ENCODE measurements at places on chromosomes 4 and X. TPM values are rescaled to one million over a fixed set of nuclear protein-coding genes. Genes with fewer than 3 reads are reported as not detected.

SLC7A11 gene
- 1.1 TPM for total RNA-seq

DNA sequence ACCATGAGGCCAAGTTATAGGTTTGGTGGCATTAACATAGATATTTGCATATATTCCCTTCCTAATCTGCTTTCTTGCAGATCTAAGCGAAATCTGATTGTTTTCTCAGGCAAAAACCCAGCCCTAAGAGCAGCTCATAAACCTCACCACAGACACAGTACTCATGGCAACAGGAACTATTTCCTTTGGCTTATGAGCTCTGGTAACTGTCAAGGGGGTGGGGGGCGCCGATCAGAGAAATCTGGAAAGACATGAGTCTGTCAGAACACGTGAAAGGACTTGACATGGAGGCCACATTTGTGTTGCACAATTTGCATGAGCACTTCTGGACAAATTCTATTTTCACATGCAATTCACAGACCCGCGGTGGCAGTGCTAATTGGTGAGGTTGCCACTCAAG is 83.7 kb downstream of the MGST2 start:
- no peak for DNase-seq

- peak; percentile 58 for DNase-seq
These were observed 851 bp downstream of the POLR2B start for GRCh38 chr4:56979421-56980072.

- no peak for DNase-seq
These were observed 2.9 kb upstream of the PPP4R3C start for GRCh38 chrX:27466051-27466450.

GJB1 gene
- total RNA-seq, result not detected

SHROOM3 gene
- not detected for total RNA-seq

DNA sequence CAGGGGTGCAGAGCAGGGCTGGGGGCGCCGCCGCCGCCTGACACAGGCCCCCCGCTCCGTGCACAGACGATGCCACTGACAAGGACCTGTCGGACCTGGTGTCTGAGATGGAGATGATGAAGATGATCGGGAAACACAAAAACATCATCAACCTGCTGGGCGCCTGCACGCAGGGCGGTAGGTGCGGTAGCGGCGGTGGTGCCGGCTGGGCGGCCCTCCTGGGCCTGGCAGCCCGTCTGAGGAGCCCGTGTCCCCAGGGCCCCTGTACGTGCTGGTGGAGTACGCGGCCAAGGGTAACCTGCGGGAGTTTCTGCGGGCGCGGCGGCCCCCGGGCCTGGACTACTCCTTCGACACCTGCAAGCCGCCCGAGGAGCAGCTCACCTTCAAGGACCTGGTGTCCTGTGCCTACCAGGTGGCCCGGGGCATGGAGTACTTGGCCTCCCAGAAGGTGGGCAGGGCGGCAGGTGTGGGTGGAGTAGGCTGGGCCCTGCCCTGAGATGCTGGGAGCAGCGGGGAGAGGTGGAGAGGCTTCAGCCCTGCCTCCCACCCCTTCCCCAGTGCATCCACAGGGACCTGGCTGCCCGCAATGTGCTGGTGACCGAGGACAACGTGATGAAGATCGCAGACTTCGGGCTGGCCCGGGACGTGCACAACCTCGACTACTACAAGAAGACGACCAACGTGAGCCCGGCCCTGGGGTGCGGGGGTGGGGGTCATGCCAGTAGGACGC is 12.6 kb downstream of the FGFR3 start:
- no peak for DNase-seq

GLRA3 gene
- total RNA-seq, result not detected

RASSF6 gene
- total RNA-seq, result 0.19 TPM

DNA sequence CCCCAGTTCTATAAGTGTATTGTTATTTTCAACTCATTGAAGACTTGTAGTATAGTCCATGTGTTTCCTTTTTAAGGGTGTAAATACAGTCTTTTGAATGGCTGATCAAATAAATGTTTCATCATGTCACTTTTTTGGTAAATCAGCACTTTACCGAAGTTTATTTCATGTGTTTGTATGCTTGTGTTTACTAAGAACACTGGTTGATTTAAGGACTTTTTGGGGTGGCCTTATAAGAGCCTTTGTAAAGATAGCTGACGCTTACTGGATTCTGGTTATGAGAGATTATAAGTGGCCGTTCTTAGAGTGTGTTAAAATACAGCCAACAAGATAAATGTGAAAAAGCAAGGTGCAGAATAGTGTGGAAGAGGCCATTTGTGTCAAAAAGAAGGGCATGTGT is 2.6 kb downstream of the UBE2K start:
- no peak for DNase-seq

IRF2 gene
- total RNA-seq, result 84.3 TPM

UCHL1 gene
- not detected for total RNA-seq

- DNase-seq, result no peak
These were observed 208.2 kb downstream of the AFAP1 start for GRCh38 chr4:7731437-7731836.

DNA sequence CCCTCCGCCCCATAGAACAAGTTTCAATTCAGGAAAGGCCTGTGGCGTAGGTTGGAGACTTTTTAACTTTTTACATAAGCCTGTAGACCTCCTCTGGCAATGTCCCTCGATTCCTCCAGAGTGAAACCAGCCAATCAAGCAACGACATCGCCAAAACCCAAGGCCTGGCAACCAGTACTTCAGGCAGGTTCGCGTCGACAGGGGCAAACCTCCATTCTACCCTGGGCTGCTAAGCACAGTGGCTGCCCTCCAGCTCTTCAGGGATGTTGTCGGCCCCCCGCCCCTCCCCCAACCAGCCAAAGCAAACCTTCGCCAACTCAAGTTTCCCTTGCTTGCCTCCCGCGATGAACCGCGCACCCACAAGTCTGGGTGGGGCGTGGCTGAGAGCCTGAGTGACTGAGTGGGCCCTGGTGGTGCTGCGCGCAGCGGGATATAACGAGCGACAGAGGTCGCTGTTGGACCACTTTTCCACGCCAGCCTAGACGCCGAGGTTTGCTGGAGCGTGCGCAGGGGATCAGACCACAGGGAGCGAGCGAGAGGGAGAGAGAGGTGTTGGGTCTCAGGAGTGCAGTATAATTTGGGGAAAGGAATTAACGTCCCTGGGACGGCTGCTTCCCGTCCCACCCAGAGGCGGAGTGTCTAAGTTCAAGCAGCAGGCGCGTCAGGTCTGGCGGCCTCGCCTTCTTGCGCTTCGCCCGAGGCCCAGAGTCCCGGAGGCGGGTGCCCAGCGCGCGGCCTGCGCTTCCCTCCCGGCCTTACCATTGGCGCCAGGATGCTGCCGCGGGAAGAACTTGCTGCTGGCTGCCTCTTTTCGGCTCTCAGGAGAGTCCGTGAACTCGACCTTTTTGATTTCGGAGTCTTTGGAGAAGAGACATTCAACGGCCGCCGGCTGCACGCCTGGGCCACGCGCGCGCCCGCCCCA is 9.0 kb upstream of the PITX2 start:
- no peak for DNase-seq

- DNase-seq, result no peak
These were observed 147.7 kb downstream of the DCK start for GRCh38 chr4:71141125-71141524.

DNA sequence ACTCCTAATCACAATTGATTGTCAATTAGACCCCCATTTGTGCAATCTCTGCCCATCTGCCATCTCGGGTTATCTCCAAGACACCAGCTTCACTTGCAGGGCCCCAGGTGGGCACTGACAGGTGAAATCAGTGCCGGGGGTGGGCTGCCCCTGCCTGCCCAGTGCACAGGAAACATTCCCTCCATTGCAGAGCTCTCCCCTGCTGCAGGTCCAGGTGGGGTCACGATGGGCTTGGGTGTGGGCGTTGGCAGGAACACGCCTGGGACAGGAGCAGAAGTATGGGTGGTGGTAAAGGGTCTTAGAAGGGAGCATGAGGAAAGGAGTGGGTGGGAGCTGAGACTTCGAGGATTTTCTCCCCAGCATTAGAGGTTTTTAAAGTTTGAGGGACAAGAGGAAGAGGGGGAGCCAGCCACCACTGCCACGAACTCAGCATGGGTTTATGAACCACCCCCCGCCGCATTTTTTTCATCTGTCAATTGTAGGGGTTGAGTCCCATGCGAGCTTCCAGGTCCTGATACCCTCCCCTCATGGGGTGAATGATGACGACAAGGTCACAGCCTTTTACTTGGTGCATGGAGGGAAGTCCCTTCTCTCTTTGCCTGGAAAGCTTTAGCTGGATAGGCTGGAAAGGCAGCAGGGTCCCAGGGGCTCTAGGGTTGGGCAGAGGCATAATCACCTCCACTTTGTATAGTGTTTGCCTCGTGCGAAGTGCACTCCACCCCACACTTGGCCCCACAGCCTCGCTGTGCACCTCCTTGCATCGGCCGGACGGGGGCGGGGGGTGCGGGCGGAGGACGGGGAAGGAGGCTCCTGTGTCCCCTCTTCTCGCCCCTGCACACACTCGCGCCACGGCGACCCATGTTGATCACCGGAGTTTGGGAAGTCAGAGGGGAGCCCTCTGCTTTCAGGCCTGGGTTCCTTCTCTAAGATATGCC is 3.5 kb upstream of the NKX1-1 start:
- DNase-seq, result no peak

GRCh38 chr4:140756319-140757231 is at the start of gene TBC1D9:
TSS of gene TBC1D9 (minus strand) at chr4:140756385. CDS start at chr4:140756045, 340 bp downstream.
- no peak for DNase-seq

DNA sequence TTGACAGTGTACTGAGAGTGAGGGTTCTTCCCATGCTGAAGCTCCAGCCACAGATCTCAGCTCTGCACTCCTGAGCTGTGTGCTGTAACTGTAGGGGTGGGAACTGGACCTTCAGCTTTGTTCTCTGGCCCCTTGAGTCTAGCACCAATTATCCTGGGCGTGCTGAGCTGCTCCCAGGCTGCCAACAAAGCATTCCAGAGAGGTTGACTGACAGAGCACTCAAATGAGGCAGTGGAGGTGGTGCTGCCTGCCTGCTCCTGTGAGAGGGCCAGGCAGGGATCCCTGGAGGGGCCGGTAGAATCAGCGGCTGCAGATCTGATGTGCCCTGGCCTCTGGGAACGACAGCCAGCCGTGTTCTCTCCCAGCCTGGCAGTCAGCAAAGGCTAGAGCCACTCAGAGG is 375.7 kb upstream of the AADAT start:
- no peak for DNase-seq
